ENCODE measurements at places on chromosomes 4 and X.

- no peak for DNase-seq
These were observed 27.2 kb downstream of the NOP14 start for GRCh38 chr4:2935762-2936743.

GRCh38 chr4:61068745-61069144, 131.4 kb upstream of the ADGRL3 start:
- no peak for DNase-seq

- DNase-seq: no peak
These were observed 3.1 kb upstream of the C4orf17 start for GRCh38 chr4:99507762-99508161.

- no peak for DNase-seq
These were observed 159.1 kb upstream of the PSAPL1 start for GRCh38 chr4:7593646-7594412.

DNA sequence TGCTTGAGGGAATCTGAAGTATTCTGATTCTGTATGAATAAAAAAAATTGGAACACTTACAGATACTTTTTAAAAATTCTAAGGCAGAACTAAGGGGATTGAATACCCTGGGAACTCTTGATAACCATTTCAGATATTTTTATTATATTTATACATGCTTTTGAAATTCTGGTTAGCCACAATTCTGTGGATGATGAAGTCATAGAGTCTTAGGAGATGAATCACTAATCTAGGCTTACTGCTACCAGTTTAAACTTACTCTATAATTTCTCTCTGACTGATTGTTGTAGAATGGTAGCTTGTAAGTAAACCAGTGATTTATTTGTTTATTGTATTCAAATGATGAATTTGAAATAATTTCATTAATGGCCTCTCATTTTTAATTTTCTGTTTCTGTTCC, 11.4 kb upstream of the SLAIN2 start:
- no peak for DNase-seq

- DNase-seq: no peak
These were observed 123.9 kb upstream of the CBR4 start for GRCh38 chr4:169133932-169134331.

DNA sequence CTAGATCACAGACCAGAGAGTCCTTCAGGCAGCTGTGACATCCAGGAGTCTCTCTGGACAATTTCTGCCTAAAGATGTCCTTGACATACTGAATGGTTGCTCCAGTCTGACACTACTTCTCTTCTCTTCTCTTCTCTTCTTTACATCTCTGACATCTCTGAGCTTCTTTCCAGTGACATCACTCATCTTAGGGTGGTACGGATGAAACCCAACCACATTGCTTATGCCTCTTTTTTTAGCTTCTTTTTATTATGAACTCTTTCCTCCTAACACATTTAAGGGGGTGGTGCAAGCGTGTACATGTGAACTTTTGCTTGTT, 39.4 kb upstream of the IRF2 start:
- no peak for DNase-seq

DNA sequence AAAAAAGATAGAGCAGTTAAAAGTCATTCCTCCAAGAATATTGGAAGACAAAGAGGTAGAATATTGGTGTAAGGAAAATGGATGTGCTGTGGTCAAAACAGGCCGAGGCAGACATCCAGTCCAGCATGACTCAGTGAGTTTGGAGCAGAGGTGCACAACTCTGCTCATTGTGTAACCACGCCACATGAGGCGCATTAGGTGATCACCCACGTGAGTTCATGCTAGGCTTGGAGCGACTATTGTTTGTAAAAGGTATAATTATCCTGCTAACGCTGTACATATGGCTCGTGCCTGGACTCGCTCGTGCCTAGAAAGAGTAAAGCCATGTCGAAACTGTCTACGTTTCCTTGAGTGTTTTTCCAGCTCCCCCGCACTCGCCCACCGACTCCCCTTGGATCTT, 23.9 kb downstream of the C4orf54 start:
- DNase-seq: no peak

- no peak for DNase-seq
These were observed 4.6 kb upstream of the ADD1 start for GRCh38 chr4:2839060-2839459.

GRCh38 chrX:134026565-134027311, 41.3 kb upstream of the GPC3 start:
- peak; percentile 26 for DNase-seq

GRCh38 chr4:173169428-173170181, 994 bp downstream of the GALNT7 start:
- DNase-seq: peak; percentile 17

GRCh38 chr4:181127171-181127570, 1116.0 kb upstream of the TENM3 start:
- no peak for DNase-seq

GRCh38 chr4:86481440-86481839, 112.7 kb upstream of the PTPN13 start:
- DNase-seq: no peak

GRCh38 chr4:120447774-120448173, 381.1 kb upstream of the MAD2L1 start:
- DNase-seq: no peak

DNA sequence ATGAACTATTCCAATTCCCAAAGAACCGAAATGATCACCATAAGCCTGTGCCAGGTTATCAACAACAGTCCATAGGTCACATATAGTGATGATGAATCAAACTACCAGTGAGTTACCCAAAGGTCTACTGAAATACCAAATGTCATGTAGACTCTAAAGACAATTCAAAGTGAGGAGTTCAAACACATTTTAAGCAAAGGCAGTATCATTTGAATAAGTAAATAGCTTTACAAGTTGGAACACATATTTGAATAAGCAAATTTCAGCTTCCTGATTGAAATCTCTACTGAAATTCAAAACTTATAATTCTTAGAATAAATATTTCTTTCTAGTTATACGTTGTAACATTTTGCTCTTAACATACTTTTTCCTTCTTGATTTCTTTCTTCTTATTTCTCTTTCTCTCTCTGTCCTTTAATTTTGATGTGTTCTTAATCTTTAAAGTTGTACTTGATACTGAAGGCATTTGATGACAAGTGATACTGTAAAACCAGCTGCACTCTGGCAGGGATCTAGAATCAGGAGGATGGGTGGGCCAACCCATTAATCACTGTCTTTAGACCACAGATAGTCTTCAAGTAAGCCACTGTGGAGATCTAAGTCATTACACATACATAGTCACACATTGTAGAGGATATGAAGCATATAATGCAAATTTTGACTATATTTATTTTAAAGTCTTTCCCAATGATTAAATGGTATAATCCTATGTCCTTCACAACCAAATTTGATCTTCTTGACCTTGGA, 34.5 kb downstream of the GABRA4 start:
- DNase-seq: no peak

GRCh38 chr4:76307660-76308014, 1.1 kb downstream of the STBD1 start:
- DNase-seq: no peak

DNA sequence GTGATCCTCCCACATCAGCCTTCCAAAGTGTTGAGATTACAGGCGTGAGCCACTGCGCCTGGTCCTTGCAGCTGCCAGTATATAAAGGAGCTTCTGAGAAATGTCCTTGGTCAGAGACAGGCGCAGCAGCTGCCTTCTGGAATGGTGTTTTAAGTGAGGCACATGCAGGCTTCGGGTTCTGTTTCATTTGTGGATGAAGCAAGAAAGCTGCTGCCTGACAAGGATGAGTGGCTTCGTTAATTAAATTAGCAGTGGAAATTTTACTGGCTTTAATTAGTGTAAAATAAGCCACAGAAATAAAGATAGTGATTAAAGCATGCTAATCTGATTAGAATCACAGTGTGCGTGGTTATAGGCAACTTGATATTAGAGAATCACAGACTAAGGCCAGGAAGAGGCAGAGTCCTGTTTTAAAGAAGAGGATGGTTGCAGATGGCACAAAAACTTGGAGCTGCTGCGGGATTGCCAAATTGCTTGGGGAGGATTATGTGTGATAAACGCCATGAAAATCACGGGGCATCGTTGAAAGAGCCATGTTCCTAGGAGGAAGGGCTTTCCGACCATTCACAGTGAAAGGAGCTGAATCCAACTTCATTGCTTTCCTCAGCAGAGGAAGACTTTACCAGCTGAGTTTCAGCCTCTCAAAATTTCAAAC, 348.4 kb upstream of the FAT1 start:
- DNase-seq: no peak

DNA sequence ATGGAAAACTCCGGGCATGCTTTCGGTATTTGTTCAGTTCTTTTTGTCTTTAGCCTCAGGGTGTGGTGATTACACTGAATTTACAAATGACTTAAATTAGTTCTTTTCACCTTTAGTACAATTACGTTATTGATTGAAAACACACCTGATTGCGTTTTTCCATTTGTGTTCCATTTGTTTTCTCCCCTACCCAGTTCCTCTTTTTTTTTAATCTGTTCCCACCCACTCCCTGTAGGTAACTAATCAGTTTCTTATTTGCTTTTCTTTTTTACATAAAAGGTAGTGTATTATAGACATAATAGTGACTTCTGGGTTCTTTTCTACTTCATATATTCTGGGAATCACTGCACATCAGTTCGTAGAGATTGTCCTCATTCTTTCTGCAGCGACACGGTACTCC, 53.4 kb downstream of the TNIP2 start:
- DNase-seq: no peak

- no peak for DNase-seq
These were observed 74.5 kb upstream of the NKX1-1 start for GRCh38 chr4:1480720-1481119.

DNA sequence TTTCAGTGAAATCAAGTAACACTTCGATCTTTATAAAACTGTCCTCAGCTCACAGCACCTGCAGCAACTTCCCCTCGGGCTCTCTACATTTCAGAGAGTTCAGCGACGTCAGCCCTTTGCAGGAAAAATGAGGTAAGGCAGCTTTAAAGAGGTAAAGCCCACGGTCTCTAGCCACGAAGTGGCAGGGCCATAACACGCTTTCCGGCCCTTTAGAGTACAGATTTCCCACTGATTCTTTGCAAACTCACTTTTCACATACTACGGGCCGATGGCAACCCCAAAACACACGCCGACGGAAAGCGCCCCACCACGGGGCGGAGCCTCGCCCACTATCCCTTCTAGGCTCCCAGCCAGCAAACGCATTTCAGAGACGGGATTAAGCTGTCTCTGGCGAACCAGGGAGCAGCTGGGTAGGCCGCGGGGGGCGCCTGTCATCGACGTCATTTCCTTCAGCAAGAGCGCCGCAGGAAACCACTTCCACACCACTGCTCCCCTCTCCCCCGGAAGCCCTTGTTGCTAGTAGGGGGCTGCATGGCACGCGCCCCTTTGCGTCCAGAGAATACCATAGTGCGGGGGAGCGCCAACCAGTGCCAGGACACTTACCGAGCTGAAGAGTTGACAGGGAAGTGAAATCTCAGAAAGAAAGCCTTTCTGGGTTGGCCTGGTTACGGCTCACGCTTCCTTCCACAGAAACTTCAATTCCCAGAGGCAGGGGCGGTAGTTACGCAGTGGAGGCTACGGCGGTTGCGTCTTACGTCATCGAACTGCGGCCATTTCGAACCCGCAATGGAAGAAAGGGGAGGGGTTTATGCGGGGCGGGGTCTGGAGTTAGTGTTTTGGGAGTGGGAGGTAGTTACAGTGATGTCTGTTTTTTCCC, at the start of gene TRMT10A:
TRMT10A (minus strand) TSS at position 730 of the 877 bp plus-strand sequence. CDS start 4,701 bp downstream, outside the sequence.
- peak; percentile 98 for DNase-seq

- DNase-seq: no peak
These were observed 27.5 kb upstream of the DUSP21 start for GRCh38 chrX:44816367-44816766.

GRCh38 chr4:119231491-119231890, 19.0 kb downstream of the USP53 start:
- no peak for DNase-seq

DNA sequence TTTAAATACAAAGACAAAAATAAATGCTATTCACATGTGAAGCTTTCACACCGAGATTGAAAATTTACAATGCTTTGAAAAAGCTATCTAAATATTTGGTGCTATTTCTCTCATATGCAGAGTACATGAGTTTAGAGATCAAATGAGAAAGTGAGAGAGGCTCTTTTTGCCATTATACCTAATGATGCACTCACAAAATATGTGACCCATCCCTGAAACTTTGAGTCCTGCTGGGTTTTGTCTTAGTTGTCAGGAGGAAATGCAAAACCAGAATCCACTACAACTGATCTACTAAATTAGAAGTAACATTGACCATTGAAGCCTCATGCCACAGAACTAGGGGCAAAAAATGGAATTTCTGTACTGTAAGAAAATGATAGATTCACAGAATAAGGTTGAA, 251.7 kb downstream of the MAPK10 start:
- no peak for DNase-seq

DNA sequence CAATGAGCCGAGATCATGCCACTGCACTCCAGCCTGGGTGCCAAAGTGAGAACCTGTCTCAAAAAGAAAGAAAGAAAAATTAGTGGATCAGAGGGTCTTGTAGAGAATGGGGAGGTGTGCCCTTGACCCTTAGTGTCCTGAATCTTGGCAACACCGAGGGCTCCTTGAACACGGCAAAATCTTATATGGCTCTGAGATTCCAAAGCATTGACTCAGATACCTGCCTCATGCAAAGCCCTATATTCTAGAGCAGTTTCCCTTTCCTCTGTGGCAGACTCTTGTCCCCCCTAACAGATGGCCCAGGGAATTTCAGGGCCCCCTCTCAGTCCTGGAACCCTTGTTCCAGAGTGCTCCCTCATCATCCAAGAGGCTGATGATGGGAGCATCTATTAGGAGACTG, 6.8 kb downstream of the CLDN2 start:
- no peak for DNase-seq

- no peak for DNase-seq
These were observed at the start of gene SASH3 for GRCh38 chrX:129779747-129780146. TSS of gene SASH3 (plus strand) at chrX:129779949. CDS start at chrX:129780098, 149 bp downstream.

- DNase-seq: no peak
These were observed 327.1 kb downstream of the PTTG2 start for GRCh38 chr4:38287101-38287851.

GRCh38 chrX:101220662-101221260, 1.2 kb downstream of the DRP2 start:
- no peak for DNase-seq

- DNase-seq: no peak
These were observed 369.5 kb upstream of the FAM241A start for GRCh38 chr4:111775556-111776297.

DNA sequence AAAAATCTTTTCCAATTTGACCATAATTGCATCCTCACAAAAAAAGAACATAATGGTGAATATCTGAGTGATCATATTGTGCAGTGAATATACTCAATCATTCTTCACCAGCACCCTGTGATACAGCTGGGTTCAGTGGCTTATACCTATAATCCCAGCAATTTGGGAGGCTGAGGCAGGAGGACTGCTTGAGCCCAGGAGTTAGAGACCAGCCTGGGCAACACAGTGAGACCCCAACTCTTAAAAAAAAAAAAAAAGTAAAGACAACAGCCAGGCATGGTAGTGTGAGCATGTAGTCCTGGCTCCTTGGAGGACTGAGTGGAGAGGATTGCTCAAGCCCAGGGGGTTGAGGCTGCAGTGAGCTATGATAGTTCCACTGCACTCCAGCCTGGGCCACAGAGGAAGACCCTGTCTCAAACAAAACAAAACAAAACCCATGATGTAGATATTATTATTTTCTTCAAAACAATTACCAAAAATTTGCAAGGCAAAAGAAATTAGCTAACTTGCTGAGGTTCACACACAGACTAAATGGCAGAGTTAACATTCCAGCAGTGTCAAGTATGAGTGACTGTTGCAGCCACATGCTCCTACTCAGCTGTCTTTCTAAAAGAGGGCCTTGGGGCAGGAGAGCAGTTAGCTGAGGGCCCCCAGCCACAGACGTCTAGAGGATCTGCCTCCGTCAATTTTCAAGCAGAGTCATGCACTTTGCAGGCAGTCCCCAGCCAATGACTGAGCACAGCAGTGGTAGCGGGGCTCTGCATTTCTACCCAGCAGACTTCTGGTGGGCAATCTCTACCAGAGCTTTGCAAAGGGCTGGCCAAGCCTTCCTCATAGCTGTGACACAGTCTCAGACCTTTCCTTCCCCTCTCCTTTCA, 33.4 kb downstream of the ADGRA3 start:
- no peak for DNase-seq
